Small intestine (tissue), 16 donors: ENCODE measurements at places on chromosomes 6 and 20.

GRCh38 chr6:9095729-9096128 lies 660.4 kb upstream of the SLC35B3 start:
- DNase-seq, result no peak

DNA sequence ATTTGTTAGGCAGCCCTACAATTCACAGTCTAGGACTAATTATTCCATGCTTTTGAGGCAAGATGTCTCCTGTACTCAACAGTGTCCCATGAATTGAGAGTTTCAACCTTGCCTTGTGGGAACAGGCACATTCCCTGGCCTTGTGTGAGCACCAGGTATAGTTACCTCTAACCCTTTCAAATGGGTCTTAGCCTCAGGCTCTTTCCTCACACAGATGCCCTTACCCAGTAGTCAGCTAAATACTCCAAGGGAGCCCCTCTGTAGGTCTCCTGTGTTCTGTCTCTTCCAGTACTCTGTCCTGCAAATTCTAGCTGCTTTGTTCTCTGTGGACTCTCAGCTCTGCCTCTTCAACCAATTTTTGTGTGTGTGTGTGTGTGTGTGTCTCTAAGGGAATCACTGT lies 135.3 kb downstream of the ZFAND3 start:
- no peak for DNase-seq

- no peak for DNase-seq
Measured at GRCh38 chr6:19905584-19905983, 68.4 kb downstream of the ID4 start.

DNA sequence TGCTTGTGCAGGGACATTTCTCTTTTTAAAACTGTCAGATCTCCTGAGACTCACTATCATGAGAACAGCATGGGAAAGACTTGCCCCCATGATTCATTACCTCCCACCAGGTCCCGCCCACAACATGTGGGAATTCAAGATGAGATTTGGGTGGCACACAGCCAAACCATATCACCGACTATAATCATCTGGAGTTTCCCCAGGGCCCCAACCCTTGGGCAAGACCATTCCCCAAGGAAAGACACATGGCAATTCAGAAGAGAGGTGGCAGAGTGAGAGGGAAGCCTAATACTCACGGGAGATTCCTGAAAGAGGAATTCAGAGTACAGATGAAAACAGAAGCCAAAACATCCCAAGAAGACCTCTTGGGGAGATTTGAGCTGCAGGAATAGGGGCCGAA lies 291.0 kb upstream of the PLCB4 start:
- no peak for DNase-seq

GRCh38 chr20:44151621-44152416 lies 35.2 kb downstream of the JPH2 start:
- DNase-seq, result no peak

DNA sequence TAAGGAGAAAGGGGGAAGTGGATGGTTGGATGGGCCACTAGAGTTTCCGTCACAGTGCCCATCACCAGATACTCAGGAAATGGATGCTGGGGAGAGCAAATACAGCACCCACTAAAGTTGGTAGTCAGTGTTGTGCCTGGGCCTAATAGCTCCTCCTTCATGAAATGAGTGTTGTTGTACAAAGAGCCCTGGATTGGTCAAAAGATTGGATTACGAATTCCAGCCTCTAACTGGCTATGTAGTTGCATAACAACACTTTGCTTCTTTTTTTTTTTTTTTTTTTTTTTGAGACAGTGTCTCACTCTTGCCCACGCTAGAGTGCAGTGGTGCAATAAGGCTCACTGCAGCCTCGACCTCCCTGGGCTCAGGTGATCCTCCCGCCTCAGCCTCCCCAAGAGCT lies 27.4 kb downstream of the KCNG1 start:
- DNase-seq, result no peak

DNA sequence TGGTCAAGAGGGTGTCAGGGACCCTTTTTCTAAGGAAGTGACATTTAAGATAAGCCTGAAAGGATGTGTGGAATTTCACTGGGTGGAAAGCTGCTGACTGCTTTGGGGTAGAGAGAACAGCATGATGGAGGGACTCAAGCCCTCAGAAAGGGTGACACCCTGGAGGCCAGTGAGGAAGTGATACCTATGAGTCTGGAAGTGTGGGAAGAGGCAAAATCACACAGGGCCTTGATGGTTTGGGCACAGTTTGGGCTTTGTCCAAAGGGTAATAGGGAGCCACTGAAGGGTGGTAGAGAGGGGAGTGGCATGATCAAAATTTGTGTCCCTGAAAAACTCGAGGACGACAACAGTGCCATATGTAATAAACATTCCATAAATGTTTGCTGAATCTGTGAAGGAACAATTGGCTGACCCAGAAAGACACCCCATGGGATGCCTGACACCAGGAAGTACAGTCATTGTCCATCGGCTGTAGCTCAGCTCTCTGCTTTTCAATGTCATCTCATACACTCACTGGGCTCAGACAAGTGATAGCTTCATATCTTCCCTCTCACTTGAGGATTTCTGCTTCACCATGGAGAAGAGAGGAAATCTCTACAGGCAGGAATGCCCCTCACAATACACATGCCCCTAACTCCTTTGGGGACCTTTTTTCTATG lies 21.3 kb downstream of the CASS4 start:
- no peak for DNase-seq

DNA sequence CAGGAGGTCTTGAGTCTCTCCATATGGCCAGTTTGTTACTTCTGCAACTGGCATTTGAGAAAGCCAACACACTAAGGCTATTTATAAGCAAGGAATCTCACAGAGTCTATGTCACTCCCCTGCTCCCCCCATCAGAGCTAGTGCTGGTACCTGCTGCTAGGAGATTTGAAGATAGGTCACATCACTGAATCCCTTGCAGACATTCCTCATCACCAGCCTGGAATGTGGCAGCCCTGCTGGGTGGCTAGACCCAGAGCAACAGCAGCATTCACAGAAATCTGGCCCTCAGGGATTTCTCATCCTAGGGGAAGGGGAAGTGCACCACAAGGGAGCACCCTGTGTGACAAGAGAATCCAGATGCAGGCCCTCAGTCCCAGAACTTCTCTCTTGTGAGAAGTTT lies 672.1 kb downstream of the HACE1 start:
- no peak for DNase-seq

DNA sequence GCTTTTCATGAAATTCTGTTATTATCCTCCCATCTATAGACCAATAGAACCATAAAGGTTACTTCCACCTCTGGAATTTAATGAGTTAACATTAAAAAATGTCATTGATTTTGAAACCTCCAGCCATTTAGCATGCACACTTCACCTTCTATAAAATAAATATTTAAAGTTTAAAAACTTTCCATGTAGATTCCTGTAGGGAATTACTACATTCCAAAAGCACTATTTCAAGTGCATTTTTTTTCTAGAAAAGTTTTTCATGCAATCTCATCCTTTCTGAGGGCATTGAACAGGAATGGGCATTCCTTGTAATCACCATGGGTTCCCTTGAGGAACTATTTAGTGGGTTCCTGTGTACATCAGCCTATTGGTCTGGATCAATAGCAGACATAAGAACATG lies 253.8 kb upstream of the RIN2 start:
- DNase-seq, result no peak

- DNase-seq, result no peak
Measured at GRCh38 chr20:57638173-57638894, 18.1 kb upstream of the ZBP1 start.

DNA sequence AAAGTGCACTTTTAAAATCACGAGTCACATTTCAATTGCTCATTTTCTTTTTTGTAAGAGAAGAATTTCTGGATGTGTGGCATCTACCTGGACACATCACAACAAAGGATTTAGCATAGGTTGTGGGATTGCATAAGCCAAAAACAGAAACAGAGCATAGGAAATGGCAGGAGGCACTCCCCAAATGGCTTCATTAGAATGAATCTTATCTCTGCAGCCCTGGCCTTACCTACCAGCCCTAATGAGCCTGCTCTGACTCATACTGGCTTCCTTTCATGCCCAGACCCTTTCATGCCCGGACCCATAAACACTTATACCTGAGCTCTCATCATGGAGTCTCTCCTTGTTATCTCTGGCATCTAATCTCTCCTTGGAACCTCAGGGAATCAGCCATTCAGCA lies 23.9 kb upstream of the SPTLC3 start:
- DNase-seq, result no peak

- DNase-seq, result no peak
Measured at GRCh38 chr20:41055679-41056078, 27.1 kb downstream of the TOP1 start.

DNA sequence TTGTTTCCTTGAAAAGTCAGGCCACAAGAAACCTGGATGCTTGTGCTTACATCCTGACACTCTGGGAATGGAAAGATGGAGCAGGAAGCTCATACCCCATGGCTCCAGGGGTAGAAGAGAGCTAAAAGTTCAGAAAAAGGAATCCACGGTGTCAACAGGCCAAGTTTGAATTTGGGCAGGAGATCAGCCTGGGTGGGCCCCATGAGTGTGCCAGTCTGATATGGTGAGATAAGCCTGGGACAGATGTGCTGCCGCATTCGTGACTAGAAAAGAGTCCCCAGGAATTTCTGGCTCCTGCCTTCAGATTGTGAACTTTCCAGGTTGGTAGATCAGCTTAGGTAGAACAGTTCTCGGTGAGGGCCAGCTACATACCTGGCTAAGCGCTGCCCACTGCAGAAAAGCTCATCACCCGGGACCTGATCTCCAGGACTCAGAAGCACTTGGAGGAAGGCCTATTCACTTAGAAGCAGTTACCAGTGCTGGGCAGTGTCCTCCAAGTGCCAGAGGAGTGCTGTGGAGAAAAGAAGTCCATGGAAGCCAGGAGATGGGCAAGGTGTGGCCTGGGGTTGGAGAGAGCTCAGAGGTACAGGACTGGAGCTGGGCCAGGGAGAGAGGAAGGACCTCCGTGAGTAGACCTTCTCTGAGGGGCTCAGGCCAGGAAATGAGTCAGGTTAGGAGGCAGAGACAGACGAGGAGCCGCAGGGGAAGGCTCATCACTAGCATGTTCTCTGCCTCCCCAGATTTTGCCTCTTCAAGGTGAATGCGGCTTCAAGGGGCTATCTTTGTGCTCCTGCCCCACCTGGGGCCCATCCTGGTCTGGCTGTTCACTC lies at the start of gene TSPO2:
Gene TSPO2 (plus strand): TSS at position 242 of the 830 bp plus-strand sequence. CDS start 519 bp downstream, at position 761.
- DNase-seq, result no peak

- DNase-seq, result no peak
Measured at GRCh38 chr6:116745176-116745575, 20.3 kb downstream of the FAM162B start.

DNA sequence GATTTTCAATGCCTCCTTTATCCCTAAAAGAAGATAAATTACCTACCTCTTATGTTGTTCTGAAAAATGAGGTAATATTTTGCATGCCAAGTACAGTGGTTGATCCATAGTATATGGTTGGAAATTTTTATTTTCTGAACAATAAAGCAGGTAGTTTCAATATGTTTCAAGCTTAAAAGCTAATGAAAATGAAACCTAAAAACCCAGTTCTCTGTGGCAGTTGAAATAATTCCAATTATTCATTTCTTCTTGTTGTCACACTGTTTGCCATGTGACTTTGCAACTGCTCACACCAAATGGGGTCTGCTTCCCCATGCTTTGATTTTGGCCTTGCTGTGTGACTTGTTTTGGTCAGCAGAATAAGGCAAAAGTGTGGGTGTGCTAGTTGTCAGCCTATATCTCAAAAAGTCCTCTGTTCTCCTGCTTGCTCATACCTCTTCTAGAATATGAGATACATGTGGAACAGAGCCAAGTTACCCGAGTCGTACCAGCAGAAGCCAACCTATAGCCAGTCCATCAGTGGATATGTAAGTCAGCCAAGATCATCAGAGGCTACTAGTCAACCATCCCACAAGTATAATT lies 197.2 kb upstream of the THEMIS start:
- no peak for DNase-seq

GRCh38 chr20:53535878-53536277 lies 57.8 kb downstream of the ZNF217 start:
- DNase-seq, result no peak

GRCh38 chr6:160027931-160028330 lies 59.0 kb downstream of the IGF2R start:
- no peak for DNase-seq

GRCh38 chr20:17494201-17494600 lies 37.0 kb downstream of the BFSP1 start:
- DNase-seq, result no peak

- DNase-seq, result no peak
Measured at GRCh38 chr6:96015518-96016333, at the start of gene FUT9. FUT9 (plus strand) TSS chr6:96015974; CDS start chr6:96203156, 187,182 bp downstream.

DNA sequence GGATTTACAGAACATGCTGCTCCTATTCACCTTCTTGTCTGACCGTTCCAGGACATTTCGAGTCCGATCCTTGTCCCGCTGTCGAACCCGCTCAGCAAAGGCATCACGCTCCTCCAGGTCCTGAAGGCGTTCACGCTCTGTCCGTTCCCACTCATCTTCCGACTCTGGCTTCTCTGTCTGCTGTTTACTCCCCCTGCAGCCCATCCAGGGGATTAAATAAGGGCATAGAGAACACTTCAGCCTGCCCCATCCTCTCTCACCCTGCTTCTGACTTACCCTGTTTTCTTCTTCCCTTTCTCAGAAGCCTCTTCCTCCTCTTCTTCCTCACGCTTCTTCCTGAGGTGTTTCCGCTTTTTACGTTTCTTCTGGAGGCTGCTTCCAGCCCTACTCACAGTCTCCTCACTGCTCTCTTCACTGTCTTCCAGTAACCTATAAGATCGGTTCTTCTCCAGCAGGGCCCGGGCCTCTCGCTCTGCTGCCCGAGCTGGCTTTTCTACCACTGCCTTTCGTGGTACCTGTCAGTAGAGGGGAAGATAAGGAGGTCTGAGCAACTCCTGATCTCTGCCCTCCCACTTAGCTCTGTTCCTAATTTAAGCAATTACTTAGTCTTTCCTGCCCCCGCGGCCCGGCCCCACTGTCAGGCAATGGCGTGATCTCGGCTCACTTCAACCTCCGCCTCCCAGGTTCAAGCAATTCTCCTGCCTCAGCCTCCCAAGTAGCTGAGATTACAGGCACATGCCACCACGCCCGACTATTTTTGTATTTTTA lies 1.9 kb downstream of the DHX16 start:
- DNase-seq, result no peak

DNA sequence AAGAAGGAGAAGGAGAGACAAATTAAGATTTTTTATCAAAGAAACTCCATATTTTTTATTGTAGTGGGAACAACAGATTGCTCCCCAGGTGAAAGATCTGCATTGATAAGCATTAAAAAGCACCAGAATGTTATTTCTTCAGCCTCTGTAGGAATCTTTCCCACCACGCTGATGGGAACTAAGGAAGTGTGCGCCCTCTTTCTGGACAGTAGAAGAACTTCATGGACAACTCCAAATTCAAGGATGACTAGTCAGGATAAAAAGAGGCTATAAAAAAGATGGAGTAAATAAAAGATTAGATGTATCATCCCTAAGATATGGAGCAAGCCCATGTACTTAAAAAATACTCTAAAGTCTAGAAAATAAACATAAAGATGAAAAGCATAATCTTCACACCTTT lies 45.8 kb upstream of the PAK5 start:
- DNase-seq, result no peak

GRCh38 chr20:57986666-57987065 lies 241.8 kb downstream of the ANKRD60 start:
- no peak for DNase-seq
